GM13976 (cell line): ENCODE measurements at places on chromosomes 16 and 17.

DNA sequence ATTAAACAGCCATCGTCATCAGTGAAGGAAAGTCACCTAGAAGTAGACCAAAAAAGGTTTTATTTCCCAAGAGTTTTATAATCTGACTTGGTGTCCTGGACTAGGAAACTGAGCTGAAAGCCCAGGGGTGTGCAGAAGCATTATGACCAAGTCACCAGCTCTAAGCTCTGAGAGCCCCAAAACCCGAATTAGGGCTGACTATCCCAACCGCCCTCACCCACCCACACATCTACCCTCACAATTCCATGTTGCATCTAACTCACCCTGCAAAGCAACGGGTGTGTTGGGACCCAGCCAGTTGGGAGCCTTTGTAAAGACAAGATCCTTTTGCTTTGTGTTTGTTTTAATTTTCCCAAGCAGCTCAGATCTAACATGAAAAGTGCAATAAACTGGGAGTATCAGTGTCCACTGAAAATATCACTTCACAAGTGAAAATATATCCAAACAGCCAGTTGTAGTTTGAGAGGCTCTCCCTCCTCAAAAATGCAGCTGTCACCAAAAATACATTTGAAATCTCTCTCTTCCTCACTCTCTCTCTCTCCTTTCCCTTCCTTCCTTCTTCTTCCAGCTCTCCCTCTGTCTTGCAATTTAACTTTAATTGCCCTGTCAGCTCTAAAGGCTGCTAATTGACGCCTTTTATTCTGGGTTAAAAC lies 16.2 kb upstream of the NOG start:
- no peak for DNase-seq

- no peak for DNase-seq
Observed at GRCh38 chr17:52064791-52065211, 93.7 kb downstream of the CA10 start.

DNA sequence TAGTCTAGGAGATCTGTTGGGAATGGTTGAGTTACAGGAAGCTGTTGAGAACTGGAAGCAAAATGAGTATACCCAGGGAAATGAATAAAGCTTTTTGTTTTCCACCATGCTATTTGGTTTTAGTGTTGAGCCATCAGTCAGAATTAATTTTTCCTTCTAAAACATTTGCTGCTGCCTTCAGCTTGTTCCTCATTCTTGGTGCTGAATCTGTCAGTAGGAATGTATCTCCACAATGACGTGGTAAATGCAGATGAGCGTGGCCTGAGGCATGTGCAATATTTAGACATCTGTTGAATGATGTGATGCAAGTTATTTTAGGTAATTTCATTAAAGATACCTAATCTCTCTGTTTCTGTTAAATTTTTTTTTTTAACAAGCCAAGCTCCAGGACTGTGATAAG lies 10.9 kb downstream of the HAPSTR1 start:
- DNase-seq = no peak

- no peak for DNase-seq
Observed at GRCh38 chr16:3115003-3115402, 2.6 kb downstream of the ZNF205 start.

- no peak for DNase-seq
Observed at GRCh38 chr17:16283705-16284104, 66.7 kb downstream of the PIGL start.

GRCh38 chr17:74758848-74759168 lies 10.4 kb downstream of the NHERF1 start:
- no peak for DNase-seq

GRCh38 chr17:34412534-34412933 lies 49.5 kb upstream of the CCL1 start:
- no peak for DNase-seq

GRCh38 chr17:55254375-55254774 lies 10.4 kb upstream of the HLF start:
- no peak for DNase-seq

- no peak for DNase-seq
Observed at GRCh38 chr17:60173304-60173819, 23.6 kb downstream of the CA4 start.

- DNase-seq = no peak
Observed at GRCh38 chr17:29376667-29377270, 13.4 kb upstream of the TAOK1 start.

DNA sequence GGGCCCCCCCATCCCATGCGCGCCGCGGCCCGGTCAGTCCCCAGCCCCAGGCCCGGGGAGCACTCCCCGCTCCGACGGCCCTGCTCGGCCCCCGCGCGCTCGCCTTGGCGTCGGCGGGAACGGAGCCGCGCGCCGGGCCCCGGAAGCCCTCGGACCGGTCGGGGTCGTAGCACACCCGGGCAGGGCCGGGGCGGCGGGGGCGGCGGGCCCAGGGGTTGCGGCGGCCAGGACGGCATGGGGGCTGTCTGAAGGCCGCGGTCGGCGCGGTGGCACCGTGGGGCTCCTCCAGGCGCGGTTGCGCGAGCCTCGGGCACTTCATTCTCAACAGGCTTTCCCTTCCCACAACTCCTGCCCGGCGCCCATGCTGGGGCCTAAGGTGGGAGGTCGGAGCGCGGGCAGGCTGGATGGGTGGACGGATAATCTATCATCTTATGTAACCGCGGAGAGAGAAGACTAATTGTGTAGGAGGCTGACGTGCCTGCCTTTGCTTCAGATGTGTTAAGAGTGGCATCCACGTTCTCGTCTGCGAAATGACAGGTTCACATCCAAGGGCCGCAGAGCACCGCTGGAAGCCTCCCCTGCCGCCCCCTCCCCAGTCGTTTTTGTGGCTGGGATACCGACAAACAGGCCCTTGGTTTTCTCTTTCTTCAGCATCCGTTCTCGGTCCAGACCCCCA lies 708 bp downstream of the BAIAP2 start:
- no peak for DNase-seq

- DNase-seq = peak; percentile 69
Observed at GRCh38 chr16:19294156-19294649, 8.7 kb downstream of the CLEC19A start.

- peak; percentile 87 for DNase-seq
Observed at GRCh38 chr16:67244387-67245185, 2.7 kb downstream of the FHOD1 start.

DNA sequence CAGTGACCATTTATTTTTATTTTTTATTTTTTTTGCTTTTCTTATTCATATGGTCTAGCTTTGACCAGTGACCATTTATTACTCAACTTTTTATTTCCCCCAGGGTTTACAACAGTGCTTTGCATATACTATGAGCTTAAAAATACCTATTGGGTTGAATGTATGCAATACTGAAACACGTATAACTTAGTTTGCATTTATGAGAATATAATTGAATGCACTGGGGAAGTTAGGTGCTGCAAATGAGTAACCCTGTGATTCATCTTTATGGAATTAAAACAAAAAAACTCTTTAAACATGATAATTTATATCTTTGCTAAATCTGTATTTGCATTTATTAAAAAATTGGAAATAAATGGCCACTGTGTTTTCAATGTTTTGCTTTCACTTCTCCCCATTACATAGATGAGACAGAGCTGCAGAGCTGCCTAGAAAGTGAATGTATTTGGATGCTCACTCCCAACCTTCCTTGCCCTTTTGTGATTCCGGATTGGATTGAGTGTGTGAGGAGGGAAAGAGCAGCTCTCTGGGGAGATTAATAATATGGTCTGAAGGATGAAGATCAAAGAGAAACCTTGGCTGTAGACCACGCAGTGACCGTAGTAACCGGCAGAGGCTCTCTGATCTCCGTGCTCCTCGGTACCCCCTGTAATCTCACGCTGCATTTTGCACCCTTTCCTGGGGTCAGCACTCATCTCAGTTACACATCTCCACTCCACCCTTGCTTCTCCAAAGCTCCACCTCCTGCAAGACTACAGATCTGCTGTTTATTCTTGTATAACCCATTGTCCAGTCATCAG lies 14.3 kb downstream of the TMEM100 start:
- no peak for DNase-seq
